ENCODE measurements at places on chromosomes 5 and 9. TPM values are rescaled to one million over a fixed set of nuclear protein-coding genes. Genes with fewer than 3 reads are reported as not detected.

DNA sequence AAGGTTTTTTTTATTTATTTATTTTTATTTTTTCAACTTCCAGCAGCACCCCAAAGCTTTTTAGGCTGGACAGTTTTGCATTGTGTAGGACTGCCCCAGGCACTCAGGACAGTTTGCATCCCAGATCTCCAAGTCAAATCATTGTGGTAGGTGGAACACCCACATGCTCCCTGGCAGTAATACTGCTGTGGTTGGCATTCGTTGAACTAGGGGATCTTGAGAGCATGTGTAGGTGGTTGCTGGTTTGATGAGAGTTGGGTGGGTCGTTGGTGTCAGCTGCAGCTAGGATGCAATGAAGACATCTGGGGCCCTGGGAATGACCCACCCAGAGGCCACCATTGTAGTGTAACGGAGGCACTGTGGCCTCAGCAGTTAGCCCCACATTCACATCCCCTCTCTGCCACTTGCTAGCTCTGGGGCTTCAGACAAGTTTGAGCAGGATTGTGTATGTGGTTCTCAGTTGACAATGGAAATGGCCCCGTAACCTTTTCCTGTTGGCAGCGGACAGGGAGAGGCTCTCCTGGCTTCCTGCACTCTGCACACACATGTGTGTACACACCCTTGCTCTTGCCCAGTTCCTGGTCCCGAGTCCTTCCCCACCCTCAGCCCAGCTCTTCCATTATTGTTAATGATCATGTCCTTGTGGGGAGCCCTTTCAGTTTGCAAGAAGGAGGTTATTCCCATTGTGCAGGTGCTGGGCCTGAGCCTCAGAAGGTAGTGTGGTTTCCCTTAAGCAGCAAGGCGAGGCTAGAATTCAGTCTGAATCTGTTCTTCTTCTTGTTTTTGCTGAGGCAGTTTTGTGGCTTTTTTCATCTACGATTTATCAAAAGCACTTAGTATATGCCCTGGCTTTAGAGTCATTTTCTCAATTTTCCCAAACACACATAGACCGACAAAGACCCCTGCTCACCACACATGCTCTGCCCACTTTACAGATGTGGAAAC lies 46.5 kb downstream of the PPARGC1B start:
- no peak for DNase-seq

GRCh38 chr5:72291601-72292000 lies 28.4 kb downstream of the MRPS27 start:
- no peak for DNase-seq

EGR1 gene
- total RNA-seq = 95.1 TPM

SNAPC4 gene
- 7.4 TPM for total RNA-seq

YTHDC2 gene
- 27.5 TPM for total RNA-seq

- DNase-seq = no peak
Measured at GRCh38 chr5:92992073-92992472, 588.9 kb downstream of the NR2F1-AS1 start.

AGXT2 gene
- total RNA-seq = not detected

RMRP gene
- 3,200 TPM for total RNA-seq

ARL10 gene
- total RNA-seq = 6.3 TPM

SLC36A3 gene
- total RNA-seq = not detected

OR1J2 gene
- total RNA-seq = not detected

DNA sequence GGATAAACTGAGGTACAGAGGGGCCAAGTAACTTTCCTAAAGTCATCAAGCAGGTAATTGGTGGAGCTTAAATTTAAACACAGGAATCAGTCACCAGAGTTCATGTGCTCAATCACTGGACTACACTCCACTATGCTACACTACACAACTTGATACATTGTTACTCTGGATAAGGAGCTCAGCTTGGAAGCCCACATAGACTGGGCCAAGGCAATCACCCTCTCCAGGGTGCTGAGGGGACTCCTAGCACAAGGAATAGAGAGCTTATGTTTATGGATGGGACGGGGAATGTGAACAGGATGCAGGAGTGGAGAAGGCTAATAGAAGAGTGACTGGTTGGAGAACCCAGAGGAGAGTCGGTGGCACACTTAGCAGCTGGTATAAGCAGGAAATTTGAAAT lies 113.5 kb upstream of the NFIB start:
- no peak for DNase-seq

DNA sequence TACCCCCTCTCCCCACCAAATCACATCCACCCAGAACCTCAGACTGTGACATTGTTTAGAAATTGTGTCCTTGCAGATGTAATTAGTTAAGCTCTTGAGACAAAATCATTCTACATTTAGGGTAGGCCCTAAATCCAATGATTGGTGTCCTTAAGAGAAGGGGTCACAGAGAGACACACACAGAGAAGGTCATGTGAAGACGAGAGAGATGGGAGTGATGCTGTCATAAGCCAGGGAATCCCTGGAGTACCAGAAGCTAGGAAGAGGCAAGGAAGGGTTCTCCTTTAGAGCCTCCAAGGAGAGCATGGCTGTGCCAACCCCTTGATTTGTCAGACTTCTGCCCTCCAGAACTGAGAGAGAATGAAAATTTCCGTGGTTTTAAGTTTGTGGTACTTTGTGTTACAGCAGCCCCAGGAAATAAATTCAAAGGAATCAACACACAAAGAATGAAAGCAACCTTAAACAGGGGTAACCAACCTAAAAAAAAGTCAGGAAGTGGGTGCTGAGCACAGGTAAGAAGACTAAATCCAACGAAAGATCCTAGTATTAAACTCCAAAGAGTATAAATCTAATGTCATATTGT lies 33.6 kb downstream of the TIMD4 start:
- DNase-seq = no peak

DNA sequence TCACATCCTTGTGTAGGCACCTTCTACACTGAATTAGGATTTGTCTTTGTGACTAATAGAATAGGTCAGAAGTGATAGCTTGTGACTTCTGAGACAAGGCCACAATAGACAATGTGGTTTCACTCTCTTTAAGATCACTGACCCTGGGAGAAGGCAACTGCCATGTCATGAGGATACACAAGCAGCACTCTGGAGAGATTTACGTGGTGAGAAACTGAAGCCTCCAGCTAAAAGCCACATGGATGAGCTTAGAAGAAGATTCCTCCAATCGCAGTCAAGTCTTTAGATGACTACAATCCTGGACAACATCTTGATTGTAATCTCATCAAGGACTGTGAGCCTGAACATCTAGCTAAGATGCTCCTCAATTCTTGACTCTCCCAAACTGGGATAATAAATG lies 206.6 kb downstream of the ESM1 start:
- no peak for DNase-seq

GRCh38 chr5:140588311-140589070 lies 23.9 kb downstream of the SLC35A4 start:
- DNase-seq = no peak

RIMOC1 gene
- 16.3 TPM for total RNA-seq

GRCh38 chr5:136060963-136061362 lies 32.2 kb downstream of the TGFBI start:
- DNase-seq = no peak
